ENCODE measurements at places on chromosomes 12 and 14.

GRCh38 chr14:22341049-22341448, 248.0 kb downstream of the DAD1 start:
- no peak for DNase-seq

DNA sequence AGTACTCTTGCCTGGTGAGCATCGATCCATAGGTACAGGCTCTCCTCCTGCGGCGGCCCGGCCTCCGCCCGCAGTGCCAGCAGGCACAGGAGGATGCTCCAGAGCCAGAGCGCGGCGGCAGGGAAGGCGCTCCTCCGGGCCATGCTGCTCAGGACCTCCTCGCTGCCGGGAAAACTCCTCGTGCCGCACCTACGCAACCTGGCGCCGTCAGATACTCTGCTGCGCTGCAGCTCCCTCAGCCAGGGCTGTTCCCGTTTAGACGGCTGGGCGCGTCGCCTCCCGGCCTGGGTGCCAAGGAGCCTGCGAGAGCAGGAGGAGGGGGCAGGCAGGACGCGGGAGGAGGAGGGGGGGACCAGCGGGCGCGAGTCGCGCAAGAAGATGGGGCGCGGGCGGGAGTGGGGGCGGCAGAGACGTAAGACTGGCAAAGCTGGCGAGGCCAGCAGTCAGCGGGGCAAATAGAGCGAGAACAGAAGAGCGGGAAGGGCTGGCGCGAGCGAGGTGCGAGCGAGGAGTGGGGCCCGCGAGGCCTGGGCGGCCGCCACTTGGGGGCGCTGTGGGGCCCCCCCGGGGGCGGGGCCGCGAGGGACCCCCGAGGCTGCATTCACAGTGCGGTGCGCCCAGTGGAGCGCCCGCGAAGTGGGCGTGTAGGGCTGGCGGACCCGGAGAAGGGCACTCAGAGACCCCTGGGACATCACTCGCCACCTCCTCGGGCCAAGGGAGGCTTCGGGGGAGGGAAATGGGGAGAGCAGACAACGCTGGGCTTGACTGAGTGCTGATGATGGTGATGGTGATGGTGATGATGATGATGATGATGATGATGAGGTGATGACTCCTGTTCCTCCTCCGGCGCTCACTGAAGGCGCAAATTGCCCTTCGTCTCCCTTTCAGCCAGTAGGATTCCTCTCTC, at the start of gene WIF1:
Gene WIF1 (minus strand): TSS at position 257 of the 907 bp plus-strand sequence. CDS start 114 bp downstream, at position 143.
- DNase-seq, result peak; percentile 49

GRCh38 chr12:54240971-54241588, 38.8 kb downstream of the CBX5 start:
- DNase-seq, result no peak

- no peak for DNase-seq
Observed at GRCh38 chr12:93181409-93181965, 196.2 kb upstream of the NUDT4 start.

DNA sequence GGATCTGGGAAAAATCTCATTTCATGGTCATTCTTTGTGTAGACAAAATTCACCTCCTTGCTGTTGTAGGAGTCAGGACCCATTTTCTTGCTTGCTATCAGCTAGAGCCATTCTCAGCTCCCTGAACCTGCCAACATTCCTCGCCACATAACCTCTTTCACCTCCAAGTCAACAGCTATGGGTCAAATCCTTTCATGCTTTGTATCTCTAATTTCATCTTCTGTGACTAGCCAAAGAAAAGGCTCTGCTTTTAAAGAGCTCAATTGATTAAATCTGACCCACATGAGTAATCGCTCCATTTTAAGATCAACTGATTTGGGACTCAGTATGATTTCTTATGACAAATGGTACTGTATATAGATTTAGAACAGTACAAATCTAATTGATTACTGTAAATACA, 89.2 kb upstream of the FOXG1 start:
- DNase-seq, result no peak

DNA sequence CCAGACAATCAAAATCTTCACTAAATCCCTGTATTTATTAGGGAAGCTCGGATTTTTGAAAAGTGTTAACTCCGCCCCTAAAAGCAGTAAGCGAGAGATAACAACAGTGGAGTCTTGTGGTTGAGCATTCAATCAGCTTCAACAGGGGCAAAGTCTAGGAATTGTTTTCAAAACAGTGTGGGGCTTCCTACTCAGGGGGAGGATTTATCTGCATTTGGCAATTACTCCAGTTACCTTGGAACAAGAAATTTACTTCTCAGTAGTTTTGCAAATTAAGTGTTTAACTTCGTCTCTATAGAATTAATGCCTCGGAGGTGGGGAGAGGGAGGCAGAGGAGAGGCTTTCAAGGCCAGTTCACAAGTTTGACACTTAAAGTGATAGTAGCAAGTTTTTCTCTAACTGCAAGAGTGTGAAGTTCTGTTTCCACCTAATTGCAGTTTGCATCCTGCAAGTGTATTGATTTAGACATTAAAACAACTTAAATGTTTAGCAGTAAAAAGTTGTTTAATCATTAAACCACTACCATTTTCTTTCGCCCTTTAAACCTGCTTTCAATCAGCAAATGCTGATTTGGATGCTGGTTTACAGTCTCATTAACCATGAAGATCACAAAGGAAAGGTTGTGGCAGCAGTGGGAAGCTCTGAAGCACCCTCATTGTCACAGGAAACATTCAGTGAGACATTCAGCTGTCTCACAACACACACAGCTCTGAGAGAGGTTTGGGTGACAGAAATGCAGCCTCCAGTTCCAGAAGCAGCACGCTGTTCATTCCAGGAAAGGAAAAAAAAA, 102.0 kb downstream of the HMGA2 start:
- no peak for DNase-seq

DNA sequence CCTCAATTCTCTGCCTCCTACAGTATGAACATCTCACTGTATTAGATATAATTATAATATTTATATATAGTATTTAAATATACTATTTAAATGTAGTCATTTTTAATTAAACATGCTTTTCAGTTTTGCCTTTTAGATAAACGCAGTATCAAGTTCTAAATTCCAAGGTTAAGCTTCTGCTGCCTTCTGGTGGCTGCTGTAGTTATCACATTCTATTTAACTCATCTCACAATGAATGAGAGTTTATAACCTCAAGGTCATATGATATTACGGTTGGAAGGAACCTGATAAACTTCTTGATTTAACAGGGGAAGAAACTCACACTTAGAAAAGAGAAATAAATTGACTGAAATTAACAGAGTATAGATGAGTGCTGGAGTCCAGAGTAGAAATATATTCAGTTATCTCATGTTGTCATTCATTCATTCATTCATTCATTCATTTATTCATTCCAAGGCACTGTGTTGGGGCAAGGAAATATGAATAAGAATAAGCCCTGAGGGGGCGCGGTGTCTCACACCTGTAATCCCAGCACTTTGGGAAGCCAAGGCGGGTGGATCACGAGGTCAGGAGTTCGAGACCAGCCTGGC, 31.9 kb downstream of the GUCY2C start:
- DNase-seq, result peak; percentile 39

DNA sequence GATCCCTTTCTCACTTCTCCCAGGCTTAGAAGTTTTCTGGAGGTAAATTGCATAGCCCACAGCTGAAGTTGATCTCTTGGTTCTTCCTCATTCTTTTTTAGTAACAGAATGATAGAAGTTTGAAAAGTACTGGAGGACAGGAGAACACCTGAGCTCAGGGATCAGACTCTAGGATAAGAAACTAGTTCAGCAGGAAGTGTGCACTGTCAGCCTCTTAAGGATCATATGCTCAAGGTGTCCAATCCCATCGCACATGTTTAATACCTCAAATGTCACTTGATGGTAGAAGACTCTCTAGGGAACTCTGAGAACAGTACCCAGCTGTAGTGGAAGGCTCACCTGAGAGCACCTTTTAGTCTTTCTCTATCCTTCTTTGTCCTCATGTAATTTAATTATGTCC, 14.7 kb upstream of the LIMA1 start:
- no peak for DNase-seq

DNA sequence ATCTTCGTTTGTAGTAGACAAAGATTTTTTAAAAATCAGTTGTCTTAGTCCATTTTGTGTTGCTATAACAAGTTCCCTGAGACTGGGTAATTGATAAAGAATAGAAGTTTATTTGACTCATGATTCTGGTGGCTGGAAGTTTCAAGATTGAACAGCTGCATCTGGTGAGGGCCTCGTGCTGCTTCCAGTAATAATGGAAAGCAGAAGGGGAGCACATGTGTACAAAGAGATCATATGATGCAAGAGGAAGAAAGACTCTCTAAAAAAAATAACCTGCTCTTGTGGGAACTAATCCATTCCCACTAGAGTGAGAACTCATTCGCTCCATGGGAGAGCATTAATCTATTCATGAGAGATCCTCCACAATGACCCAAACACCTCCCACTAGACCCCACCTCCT, 24.8 kb downstream of the MUCL1 start:
- DNase-seq, result no peak

DNA sequence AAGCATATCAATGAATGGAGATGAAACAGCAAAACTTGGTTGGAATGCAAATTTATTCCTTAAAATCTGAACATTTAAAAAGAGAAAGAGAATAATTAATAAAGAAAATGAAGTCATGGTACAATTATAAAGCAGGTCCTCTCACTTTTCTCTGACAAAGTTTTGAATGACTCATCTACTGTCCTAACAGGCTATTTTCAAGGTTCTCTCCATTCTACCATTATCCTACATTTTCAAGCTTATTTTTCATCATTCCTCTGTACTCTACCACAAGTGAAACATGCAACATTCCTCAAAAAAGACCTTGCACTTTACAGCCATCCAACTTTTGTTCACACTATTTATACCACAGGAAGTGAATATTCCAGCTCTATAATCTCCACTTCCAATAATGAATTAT, 36.9 kb upstream of the AP4S1 start:
- no peak for DNase-seq

- DNase-seq, result no peak
Observed at GRCh38 chr14:94646481-94646880, 34.3 kb downstream of the SERPINA3 start.

DNA sequence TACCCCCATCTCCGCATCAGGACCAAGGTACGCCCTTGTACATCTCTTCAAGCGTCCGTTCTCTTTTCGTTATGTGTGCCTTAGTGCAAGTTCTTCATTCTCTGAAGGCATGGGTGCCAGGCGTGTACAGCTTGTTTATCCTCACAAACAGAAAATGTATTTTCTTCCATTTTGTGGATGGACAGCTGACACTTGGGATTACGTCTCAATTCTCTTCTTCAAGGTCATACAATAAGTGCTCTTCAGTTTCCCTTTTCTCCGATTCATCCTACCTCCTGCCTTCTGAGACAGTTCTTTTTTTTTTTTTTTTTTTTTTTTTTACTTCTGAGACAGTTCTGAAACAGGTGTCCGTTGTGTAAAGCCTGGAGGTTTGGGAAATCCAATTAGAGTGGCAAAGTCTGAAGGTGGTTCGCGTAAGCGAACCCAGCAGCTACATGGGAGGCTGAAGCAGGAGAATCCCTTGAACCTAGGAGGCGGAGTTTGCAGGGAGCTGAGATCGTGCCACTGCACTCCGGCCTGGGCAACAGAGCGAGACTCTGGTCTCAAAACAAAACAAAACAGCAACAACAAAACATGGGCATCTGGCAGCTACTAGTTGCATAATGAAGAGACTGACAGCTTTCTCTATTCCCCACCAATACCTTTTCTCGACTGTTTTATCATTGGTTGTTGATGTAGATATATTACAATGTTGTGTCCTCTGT, 734 bp downstream of the COX6A1 start:
- no peak for DNase-seq

GRCh38 chr12:4202487-4202886, 71.1 kb upstream of the CCND2 start:
- no peak for DNase-seq

DNA sequence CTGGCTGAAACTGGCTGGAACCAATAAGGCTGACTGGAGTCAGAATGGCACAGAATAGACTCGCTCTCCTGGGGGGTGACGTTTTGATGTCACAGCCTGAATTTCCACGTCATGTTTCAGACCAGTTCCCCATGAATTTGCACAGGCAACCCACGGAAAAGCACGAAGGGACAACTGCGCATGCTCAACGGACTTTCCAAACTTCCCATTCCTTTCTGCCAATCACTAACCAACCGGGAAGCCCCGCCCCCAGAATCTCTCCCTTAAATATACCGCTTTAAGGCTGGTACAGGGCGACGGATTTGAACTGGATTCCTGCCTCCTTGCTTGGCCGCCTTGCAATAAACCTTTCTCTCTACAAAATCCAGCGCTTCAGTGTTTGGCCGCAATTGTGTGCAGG, 434.7 kb downstream of the APAF1 start:
- DNase-seq, result no peak

- no peak for DNase-seq
Observed at GRCh38 chr14:70759398-70759797, 49.9 kb downstream of the MAP3K9 start.

GRCh38 chr12:52305921-52306705, 14.8 kb upstream of the KRT81 start:
- DNase-seq, result no peak

DNA sequence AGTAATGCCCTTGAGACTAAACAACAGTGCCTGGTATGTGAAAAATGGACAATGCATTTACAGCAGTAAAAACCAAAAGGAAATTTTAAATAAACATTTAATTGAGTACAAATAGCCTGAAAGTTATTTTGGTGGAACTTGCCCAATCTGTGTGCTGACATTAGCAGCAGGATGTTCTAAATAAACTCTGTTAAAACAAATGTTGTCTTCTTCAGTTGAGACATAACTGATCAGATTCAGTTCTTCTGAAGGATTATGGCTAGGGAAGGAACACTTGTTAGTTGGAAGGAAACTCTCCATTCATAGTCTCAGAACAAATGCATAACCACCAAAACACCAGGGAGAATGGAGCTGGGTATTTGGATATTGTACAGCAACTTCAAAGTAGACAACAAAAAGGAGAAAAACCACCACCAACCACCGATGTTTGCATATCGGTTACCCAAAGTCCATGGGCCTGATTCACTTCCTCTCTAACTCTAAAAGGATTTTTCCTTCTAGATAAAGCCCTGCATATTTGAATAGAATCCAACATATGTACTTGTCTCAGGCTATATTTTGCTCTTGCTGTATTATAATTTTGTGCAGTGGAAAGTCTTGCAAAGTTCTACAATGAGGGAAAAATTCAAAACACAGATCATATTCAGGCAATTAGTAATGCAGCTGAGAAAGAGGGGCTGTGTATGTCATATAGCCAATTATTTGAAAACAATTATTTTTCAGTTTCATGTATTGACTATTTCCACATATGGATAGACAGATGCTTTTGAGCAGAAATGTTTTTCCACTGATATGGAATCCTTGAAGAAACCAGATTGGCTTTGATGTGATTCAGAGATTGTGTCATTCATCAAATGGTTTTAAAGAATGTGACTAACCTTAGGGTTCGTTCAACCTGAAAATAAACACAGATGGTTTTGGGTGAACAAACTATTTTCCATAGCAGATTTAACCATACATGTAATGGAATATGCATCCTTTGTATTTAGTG, 152.2 kb upstream of the BMP4 start:
- no peak for DNase-seq

DNA sequence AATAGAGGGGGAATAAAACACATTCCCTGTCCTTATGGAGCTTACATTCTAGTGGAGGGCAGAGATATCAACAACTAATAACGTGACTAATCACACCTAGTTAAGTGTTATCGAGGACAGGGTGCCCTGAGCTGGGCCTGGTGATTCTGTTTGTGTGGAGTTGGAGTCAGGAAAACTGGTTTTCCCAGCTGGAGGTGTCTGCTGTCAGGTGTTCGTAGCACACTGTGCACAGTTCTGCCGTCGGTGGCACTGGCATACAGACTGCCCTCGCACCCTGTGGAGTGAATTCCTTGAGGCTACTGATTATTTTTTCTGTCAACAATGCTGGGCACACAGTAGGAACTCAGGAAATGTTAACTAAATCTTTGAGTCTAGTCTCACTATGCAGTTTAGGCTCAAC, 900 bp upstream of the MTERF2 start:
- DNase-seq, result no peak

GRCh38 chr12:122859303-122860039, 24.2 kb downstream of the HIP1R start:
- no peak for DNase-seq
